GDM1 (cell line): ENCODE measurements at places on chromosomes 3 and 15.

GRCh38 chr15:98384328-98385029, 263.9 kb upstream of the IGF1R start:
- DNase-seq: no peak

GRCh38 chr3:48405343-48405881, 24.5 kb downstream of the PLXNB1 start:
- DNase-seq: no peak

GRCh38 chr15:38005953-38006808, 71.7 kb downstream of the TMCO5A start:
- DNase-seq: no peak

DNA sequence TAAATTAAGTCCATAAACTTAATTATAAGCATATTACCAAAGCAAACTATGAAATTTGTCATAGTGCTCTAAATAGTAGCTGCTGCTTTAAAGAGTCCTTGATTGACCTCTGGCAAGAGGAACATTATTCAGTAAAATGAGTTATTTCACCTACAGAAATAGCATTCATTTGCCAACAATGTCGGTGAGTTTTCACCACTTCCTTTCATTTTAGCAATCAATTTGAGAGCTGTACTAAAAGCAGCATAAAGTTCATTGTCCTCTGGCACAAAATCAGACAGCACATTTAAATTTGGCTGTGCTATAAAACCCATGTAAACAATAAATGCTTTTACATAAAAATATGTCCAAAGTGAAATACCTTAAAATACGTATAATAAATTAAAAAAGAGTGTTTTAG, 1515.7 kb downstream of the SI start:
- no peak for DNase-seq

DNA sequence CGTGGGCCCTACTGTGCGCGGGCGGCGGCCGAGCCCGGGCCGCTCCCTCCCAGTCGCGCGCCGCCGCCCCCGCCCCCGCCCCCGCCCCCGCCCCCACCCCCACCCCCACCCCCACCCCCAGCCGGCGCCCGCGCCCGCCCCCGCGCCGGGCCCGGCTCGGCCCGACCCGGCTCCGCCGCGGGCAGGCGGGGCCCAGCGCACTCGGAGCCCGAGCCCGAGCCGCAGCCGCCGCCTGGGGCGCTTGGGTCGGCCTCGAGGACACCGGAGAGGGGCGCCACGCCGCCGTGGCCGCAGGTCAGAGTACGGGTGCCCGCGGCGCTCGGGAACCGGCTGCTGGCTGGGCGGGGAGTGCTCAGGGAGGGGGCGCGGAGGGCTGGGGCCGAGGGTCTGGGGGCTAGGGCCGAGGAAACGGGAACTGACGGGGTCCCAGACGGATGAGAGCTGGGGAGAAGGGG, 1.1 kb upstream of the PPARG start:
- no peak for DNase-seq

DNA sequence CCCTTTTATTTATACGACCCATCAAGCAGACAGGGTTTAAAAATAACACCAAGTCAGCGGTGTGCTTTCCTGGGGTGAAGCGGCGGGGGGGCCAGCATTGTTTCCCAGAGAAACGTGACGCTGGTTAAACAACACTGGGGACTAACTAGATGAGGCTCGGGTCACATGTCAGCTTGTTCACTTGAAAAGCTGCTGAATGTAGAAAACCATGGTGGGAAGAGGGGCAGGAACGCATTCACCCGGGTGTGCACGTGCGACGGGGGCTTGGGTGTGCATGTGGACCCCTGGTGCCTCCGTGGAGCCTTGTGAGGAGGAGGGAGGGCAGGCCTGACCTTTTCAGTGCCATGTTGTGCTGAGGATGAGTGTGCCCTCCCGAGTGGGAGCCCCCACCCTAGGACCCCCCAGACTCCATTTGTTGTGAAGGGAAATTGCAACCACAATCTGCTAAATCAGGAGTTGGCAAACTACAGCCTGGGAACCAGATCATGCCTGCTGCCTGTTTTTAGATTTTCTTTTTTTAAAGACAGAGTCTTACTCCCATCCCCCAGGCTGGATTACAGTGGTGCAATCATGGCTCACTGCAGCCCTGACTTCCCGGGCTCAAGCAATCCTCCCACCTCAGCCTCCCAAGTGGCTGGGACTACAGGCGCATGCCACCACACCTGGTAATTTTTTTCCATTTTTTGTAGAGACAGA, 70.4 kb upstream of the CMTM7 start:
- DNase-seq: no peak

DNA sequence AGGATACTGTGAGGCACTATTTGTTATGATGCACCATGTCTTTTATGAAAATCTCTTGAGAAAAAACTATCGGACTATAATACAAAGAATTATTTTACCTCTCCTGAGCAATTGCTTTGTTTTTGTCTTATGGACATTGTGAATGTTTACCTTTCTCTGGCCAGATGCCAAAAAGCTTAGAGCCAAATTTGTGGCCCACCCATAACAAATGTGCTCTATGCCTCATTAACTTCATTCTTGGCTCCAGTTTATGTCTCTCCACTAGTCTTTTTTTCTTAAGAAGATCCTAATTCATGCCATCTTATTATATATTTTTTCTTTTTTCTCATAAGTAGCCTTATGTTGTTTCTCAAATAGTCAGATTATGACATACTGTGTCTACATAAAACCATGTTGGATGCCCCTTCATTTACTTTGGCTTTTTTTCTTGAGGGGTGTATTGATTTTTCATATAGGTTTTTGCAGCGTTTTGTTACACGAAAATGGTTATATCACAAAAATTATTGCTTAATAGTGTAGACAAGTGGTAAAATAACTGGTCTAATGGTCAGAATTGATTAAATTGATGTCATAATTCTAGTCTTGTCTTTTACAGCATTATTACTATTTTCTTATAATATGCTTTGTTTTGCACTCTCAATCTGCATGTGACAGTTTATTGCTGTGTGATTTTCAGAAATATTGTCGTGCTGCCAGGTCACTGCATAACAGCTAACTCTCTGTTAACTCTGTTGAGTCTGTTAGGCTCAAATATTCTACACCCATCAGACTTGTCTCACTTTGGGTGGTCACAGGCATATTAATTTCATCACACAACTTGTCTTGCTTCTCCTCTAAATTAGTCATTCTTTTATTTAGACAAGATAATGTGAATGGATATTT, 18.2 kb downstream of the SENP8 start:
- DNase-seq: no peak
